ENCODE measurements at places on chromosomes 16 and 17.

GRCh38 chr17:17088086-17088485 is 45.8 kb downstream of the MPRIP start:
- DNase-seq, result no peak

- DNase-seq, result no peak
Observed at GRCh38 chr17:82443465-82444283, 6.9 kb downstream of the CYBC1 start.

- DNase-seq, result no peak
Observed at GRCh38 chr17:2713881-2714280, 2.3 kb upstream of the CLUH start.

GRCh38 chr17:79087428-79088143 is 13.0 kb downstream of the ENGASE start:
- peak; percentile 76 for DNase-seq

DNA sequence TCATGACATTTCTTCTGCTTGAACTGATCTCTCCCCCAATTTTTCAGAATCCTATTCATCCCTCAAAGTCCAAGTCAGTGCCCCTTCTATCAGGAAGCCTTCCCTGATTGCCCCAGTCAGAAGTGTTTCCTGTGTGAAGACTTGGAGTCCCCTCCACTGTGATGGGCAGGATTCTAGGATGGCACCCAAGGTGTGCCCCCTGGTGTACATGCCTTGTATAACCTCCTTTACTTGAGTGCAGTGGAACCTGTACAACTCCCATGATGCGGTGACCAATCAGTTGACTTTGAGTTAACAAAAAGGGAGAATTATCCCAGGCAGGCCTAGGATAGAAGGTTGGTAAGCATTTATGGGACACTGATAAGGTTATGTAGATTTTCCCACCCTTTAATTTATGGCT is 23.4 kb downstream of the MYH13 start:
- no peak for DNase-seq

GRCh38 chr17:45812102-45812501 is 28.0 kb downstream of the CRHR1 start:
- DNase-seq, result peak; percentile 4

- DNase-seq, result no peak
Observed at GRCh38 chr17:66518108-66518507, 215.7 kb downstream of the PRKCA start.

GRCh38 chr17:4389079-4389478 is 22.6 kb upstream of the UBE2G1 start:
- DNase-seq, result peak; percentile 30

- no peak for DNase-seq
Observed at GRCh38 chr16:10107081-10107480, 75.1 kb downstream of the GRIN2A start.

- DNase-seq, result no peak
Observed at GRCh38 chr17:78412403-78412802, 34.0 kb downstream of the PGS1 start.

DNA sequence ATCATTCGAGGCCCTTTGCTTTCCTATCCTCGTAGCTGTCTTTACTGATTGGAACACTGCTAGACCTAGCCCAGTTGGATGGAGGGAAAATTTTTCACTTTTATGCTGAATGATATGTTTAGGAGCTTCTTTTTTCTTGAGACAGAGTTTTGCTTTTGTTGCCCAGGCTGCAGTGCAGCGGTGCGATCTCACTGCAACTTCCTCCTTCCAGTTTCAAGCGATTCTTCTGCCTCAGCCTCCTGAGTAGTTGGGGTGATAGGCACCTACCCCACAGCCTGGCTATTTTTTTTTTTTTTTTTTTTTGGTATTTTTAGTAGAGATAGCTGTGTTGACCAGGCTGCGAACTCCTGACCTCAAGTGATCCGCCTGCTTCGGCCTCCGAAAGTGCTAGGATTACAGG is 17.3 kb upstream of the PSMC5 start:
- no peak for DNase-seq

All from NCI-H510A treated with DMSO at 0.1 percent for 48 hours (cell line).